ENCODE measurements at places on chromosomes 1 and 21. TPM values are rescaled to one million over a fixed set of nuclear protein-coding genes. Genes with fewer than 3 reads are reported as not detected.
A peak's percentile ranks its signal among the peaks of the same experiment; 100 is the strongest.

Gene CRYAA
- total RNA-seq: not detected

DNA sequence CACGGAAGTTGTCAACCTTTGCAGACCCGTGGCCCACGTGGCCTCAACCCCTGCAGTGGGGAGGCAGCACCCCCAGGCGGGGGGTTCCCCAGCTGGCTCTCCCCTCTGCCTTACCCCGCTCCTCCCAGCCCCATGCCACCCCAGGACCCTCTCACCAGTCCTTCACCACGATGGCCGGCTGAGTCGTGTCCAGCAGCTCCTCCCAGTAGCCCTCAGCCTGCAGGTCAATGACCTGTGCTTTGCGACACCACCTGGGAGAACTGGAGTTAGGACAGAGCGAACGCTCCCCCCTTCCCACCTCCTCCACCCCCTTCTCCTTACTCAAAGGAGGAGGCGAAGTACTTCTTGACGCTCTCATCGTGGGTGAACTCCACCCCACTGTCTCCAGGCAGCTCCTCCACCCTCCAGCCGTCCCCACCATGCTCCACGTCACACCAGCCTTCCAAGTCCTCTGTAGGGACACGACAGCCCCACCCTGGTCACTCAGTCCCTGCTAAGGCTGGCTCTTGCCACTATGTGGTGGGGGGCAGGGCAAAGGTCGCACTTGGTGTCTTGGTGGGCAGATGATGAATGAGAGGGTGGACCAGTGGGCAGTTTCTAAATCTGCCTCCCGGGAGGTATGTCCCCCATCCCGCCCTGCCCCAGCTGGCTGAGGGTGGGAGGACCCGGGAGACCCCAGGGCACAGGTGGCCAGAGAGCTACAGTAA, 4.5 kb downstream of the FBXO2 start:
- no peak for DNase-seq

GRCh38 chr1:5570931-5571330, 421.3 kb downstream of the NPHP4 start:
- peak; percentile 11 for DNase-seq

- peak; percentile 35 for DNase-seq
These were observed 7.0 kb downstream of the KRTAP10-8 start for GRCh38 chr21:44618909-44619308.

Gene HPDL
- total RNA-seq: 4.3 TPM
